Activated CD4-positive, alpha-beta memory T cell treated with anti-CD3 and anti-CD28 coated beads, Interleukin-2, amount 10 ng/mL, durations not matched to agents 7 days and 5 days (primary cell): ENCODE measurements at places on chromosomes 6 and 20. TPM values are rescaled to one million over a fixed set of nuclear protein-coding genes. Genes with fewer than 3 reads are reported as not detected.

DNA sequence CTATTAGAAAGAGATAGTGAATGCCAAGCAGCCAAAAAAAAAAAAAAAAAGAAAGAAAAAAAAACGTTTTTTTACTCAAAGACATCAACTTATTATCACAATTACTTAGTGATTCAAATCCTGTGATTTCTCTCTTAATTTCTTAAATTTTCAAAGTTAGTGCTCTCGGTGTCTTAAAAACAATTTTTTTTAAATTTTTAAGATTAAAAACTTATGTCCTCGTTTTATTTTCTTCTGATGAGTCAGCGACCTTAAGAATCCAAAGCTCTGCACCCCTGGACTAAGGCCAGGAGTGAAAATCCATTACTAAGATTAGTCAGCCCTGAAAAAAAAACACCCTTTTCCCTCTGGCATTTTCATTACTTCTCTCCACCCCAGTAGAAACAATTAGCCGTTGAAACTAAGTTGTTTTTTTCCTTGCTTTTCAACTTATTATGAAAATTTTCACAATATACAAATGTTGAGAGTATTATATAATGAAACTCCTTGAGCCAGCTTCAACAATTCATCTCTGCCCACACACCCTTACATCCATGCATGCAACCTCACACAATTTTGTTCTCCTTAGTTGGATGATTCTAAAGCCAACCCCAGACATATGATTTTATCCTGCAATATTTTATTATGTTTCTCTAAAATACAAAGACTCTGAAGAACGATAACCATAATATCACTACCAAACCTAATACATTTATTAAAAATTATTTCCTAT, 85.6 kb upstream of the CARMIL1 start:
- H3K36me3 ChIP-seq = no peaks in the 10 kb centered on the region
- H3K4me1 ChIP-seq = no peaks in the 10 kb centered on the region
- DNase-seq = no peak
- H3K27ac ChIP-seq = no peak overlapping the region
- no peak overlapping the region for H3K4me3 ChIP-seq

DNA sequence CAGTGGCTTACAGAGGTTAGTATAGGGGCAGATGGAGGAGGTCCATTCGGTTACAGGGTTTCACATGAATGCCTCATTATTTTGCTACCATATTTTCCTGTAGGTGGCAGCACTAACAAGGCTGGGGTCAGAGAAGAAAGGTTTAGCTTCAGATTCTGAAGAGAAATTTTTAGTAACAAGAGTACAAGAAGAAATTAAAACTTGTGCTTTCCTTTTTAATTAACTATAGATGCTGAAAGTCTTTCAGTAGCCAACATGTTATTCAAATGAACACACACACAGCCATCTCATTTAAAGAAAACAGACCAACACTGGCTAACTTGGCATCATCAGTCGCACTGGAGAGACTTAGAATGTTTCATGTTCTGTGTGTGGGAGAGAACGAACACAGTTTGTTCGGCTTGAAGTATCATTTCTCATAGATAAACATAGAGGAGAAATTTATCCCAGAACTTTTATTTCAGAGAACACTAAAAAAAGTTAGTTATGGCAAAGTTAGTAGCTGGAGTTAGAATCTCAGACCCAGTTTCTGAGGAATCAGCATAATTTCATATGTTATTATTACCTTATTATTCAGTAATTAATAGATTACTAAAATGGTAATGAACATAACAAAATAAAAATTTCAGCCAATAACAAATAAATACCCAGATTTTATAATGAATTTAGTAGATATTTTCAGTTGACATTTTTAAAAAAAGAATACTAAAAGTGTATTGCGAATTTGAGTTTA, 314.0 kb upstream of the RSPO3 start:
- peaks cover 4% of the 10 kb centered on the region for H3K27me3 ChIP-seq
- H3K4me1 ChIP-seq = no peaks in the 10 kb centered on the region
- DNase-seq = no peak
- no peak overlapping the region for H3K27ac ChIP-seq
- no peaks in the 10 kb centered on the region for H3K36me3 ChIP-seq
- no peak overlapping the region for H3K4me3 ChIP-seq

DNA sequence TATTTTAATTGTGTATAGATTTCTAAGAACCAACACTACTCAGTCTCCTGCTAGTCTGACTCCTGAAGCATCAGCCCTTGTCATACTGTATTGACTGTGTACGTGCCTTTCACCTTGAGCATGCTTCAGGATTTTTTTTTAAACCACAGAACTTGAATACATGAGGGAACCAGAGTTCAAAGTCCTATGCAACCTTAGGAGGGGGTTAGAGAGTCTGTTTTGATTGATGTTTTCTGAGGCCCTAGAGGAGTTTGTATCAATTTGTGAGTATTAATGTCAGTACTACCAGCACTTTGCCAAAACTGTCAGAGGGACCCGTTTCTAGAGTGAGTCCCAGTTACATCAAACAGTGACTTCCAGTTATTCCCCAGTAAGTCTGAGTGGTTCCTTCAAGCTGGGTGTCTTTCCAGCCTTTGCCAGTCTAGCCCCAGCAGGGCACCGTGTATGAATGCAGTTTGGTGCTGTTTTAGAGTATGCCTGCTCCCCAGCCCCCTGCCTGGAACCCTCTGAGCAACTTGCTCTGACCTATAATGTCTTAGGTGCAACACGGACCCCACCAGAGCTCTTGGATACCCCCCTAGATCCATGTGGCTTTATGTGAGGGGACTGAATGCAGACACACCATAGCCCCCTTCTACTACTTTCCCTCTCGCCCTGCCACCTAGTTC, 8.5 kb downstream of the TP53INP2 start:
- no peak overlapping the region for H3K27ac ChIP-seq
- H3K4me3 ChIP-seq = no peak overlapping the region
- no peaks in the 10 kb centered on the region for H3K27me3 ChIP-seq
- no peak for DNase-seq
- peaks cover 14% of the 10 kb centered on the region for H3K36me3 ChIP-seq

DNA sequence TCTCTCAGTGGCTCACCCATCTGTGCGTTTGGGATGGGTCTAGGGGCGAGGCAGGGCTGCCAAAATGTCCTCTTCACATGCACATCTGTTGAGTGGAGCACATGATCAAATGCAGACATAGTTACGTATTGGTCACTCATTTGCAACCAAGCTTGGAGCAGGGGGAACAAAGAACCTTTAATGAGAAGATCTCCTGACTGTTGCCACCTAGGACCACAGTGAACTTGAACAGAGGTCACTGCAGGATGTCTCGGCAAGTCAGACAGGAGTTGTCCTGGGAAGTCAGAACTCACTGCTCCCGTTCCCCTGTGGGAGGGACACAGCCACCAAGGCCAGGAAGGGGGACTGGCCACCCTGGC, 73.4 kb downstream of the SSR1 start:
- peaks cover 19% of the 10 kb centered on the region for H3K4me1 ChIP-seq
- peaks cover 21% of the 10 kb centered on the region for H3K36me3 ChIP-seq
- H3K27ac ChIP-seq = peak overlapping the region; percentile 22
- DNase-seq = no peak

DNA sequence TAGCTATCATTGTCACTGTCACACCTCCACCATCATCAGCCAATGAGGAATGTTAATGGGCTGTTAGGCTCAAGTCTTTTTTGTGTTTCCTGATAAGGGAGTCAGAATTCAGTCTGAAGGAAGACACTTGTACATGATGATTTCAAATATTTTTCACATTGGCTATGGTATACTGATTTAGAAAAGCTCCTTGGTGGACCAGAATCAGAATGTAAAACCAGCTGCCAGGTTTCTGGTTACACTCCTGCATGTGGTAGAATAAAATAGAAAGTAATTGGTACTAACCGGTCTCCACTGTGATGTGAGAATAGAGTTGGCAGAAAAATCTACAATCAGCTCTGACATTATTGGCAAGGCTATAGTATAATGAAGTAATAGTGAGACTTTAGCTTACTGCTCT, 10.7 kb downstream of the COL9A1 start:
- peaks cover 7% of the 10 kb centered on the region for H3K27me3 ChIP-seq
- no peak for DNase-seq
- H3K4me1 ChIP-seq = no peaks in the 10 kb centered on the region

- H3K4me1 ChIP-seq = peaks cover 7% of the 10 kb centered on the region
- no peak overlapping the region for H3K27ac ChIP-seq
- no peak for DNase-seq
- no peak overlapping the region for H3K4me3 ChIP-seq
These were observed 55.5 kb upstream of the CHRNA4 start for GRCh38 chr20:63416631-63417030.

DNA sequence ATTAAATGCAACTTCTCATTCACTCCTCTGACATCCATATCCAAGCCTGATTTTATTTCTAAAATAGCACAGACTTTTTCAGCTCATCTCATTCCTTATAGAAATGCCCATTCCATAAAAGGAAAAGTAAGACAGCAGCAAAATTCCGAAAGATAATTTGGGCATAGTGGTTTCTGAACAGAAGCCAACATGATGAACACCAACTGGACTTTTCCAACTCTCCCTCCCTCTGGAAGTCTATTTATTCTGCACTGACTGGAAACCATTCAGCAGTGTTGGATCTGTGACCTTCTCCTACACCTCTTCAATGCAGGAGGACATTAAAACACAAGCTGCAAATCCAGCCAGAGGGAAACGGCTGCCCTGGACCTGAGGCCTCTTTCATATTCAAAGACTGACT, 306.2 kb upstream of the NT5E start:
- no peak overlapping the region for H3K4me3 ChIP-seq
- no peaks in the 10 kb centered on the region for H3K27me3 ChIP-seq
- no peaks in the 10 kb centered on the region for H3K4me1 ChIP-seq
- H3K27ac ChIP-seq = no peak overlapping the region
- no peaks in the 10 kb centered on the region for H3K36me3 ChIP-seq

PLCB4 gene
- total RNA-seq = not detected

VGLL2 gene
- total RNA-seq = not detected

GNMT gene
- total RNA-seq = 0.60 TPM

DYNLT2 gene
- 1.7 TPM for total RNA-seq

SLC44A4 gene
- total RNA-seq = 0.38 TPM

SEL1L2 gene
- not detected for total RNA-seq
